ENCODE measurements at places on chromosomes 13 and 19.

DNA sequence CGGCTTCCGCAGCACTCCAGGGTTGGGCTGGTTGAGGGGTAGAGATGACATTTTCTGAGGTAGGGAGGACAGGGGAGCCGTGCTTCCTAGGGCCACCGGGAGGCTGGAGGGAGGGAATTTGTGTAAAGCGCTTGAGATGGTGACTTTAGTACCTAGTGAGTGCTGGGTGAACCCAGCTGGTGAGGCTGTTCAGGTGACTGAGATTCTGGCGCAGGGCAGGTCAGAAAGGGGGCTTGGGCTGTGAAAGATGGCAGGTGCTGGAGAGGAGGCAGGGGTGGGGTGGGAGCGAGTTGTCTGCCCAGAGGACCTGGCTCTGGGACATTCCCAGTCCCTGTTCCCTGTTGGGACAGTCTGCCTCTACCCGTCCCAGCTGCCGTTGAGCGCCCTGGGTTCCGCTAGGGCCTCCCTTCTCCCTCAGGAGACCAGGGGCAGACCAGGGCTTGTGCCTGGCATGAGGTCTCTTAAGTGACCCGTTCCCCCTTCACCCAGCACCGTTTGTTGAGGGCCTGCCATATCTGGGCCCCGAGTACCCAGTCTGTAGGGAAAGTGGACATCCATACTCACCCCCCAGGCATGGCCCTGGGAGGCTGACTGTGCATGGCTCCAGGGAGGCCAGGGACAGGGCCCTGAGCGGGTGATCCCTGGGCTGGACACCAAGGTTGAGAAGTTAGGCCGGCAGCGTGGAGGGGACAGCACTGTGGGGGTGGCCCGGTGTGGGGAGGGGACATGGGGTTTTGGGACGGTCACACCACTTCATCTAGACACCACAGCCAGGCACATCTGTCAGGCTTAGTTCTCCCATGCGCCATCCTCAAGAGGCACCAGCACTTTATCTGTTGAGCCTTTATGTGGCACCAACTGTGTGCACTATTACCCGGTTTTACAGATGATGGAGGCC lies 5.0 kb downstream of the PTOV1 start:
- DNase-seq, result no peak

DNA sequence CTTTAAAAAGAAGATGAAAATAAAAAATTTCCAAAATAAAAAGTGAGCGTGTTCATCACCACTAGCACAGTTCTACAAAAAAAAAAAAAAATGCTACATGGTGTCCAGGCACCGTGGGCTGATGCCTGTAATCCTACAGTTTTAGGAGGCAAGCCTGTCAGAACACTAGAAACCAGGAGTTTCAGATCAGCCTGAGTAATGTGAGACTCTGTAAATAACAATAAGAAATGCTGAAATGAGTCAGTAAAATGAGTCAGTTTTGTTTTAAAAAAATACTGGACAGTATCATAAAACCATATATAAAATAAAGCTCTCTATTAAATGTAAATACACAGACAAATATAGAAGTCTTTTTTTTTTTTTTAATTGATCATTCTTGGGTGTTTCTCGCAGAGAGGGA lies 30.0 kb downstream of the ZNF91 start:
- no peak for DNase-seq

- DNase-seq, result no peak
These were observed 2.3 kb downstream of the KISS1R start for GRCh38 chr19:919199-920050.

- DNase-seq, result no peak
These were observed 58.0 kb downstream of the TPT1 start for GRCh38 chr13:45282994-45283393.

GRCh38 chr13:20414546-20415305 lies 110.9 kb downstream of the CRYL1 start:
- no peak for DNase-seq

- no peak for DNase-seq
These were observed 2.7 kb upstream of the ACP5 start for GRCh38 chr19:11580116-11580515.

- DNase-seq, result no peak
These were observed 2.5 kb downstream of the ITM2B start for GRCh38 chr13:48235341-48236135.

GRCh38 chr19:40565355-40565754 lies 11.3 kb upstream of the SHKBP1 start:
- no peak for DNase-seq

DNA sequence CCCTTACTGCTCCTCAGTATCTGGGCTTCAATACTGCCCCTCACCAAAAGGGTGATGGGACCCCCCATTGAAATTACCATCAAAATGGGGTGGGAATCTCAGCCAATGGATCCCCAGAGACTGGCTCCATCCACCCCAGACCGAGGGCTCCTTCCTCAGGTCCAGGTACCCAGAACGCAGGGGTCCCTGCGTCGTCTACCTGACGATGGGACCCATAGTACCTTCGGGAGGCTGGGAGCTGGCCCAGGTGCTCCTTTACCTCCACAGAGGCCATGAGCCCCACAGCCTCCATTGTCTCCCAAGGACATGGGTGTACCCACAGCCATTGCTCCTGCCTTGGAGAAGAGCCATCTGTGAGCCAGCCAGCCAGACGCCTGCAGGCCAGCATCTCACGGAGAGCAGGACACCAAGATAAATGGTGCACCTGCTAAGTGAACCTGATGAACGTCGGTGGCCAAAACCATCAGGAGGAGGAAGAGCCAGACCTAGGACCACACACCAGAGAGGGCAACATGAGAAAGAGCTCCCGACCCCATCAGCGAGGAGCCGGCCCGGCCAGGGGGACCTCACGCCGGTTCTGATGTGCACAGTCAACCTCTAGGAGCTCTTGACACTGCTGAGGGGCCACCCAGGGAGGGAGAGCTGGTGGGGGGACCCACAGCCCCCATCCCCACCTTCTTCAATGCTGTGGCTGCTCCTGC lies 156.8 kb upstream of the SOX1 start:
- DNase-seq, result peak; percentile 17

DNA sequence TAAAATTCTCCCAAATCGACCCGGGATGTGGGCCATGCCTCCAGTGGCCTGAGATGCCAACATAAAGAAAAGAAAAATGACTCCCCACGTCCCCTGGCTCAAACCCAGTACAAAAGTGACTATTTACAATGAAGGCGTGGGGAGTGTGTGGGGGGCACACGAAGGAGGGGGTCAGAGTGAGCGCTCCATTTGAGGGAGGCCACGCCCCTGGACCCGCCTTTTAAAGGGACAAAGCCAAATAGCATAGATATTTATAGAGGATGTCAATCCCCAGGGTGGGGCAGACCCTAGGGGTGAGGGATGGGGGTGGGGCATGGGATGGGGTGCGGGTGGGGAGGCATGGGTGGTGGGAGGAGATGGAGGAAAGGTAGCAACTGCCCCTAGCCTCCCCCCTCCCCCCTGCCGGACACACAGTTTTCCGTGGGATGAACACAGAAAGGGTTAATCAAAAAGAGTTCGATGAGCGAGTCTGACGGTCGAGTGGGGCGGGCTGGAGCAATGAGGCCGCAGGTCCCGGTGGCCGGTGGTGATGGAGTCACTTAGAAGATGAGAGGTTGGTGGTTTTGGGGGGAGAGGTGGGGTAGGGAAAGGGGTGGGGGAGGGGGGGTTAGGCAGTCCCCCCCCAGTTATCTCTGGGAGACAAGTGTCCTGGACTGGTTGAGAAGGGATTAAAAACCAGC lies 20.1 kb upstream of the NANOS2 start:
- DNase-seq, result no peak
